ENCODE measurements at places on chromosomes 2 and 18.

DNA sequence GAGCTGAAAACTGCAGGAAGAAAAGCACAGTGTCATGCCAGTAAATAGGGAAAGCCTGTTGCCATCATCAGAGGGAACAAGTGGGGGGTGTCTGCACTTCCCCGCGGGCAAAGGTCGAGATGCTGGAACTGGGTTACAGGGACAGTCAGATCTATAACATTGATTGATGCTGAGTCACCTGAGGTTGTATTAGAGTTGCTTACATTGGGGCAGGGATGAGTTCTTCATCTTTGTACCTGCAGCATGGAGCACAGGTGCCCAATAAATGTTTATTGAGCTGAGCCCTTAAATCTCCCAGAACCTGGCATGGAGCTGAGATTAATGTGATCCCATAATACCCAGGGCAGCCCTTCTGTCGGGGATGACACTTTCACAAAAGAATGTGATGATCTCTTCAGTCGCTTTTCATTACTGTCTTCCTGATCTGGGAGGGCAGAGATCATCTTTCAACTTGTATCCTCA lies 5.9 kb upstream of the RNF152 start:
- DNase-seq: no peak

DNA sequence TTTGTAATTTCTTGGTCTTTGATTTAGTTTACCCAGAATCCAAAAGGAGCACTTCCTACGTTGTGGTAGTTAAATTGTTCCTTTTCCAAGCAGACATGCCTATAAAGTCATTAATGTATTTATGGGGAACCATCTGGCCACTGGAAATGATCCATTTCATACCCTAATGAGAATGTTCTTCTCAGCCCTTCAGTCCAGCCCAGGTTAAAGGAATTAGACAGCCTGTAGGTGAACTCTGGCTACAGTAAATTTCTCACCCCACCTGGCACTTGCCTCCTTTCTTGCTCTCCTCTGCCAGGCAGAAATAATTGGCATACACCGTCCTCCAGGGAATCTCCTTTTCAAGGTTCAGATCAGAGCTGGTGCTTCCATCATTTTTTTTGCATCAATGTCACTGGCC lies 121.1 kb downstream of the SETBP1 start:
- no peak for DNase-seq

GRCh38 chr2:157784823-157785175 lies 91.3 kb downstream of the ACVR1 start:
- no peak for DNase-seq

GRCh38 chr2:30255466-30256408 lies 24.4 kb downstream of the LBH start:
- no peak for DNase-seq

GRCh38 chr2:37753758-37754157 lies 82.3 kb upstream of the CDC42EP3 start:
- no peak for DNase-seq

DNA sequence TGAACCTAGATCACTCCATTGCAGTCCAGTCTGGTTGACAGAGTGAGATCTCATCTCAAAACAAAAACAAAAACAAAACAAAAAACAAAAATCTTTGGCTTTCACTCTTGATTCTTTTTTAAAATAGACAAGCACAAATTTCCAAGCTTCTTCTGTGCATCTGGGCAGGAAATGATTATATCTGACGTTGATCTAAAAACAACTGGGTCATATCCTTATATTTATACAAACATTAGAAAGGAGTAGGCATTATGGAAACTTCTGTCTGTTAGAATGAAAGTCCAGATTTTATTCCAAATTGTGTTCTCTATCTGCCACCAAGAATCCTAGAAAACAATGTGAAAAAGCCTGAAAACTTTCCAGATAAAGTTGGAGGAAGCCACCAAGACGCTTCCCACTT lies 26.2 kb upstream of the PMAIP1 start:
- no peak for DNase-seq

DNA sequence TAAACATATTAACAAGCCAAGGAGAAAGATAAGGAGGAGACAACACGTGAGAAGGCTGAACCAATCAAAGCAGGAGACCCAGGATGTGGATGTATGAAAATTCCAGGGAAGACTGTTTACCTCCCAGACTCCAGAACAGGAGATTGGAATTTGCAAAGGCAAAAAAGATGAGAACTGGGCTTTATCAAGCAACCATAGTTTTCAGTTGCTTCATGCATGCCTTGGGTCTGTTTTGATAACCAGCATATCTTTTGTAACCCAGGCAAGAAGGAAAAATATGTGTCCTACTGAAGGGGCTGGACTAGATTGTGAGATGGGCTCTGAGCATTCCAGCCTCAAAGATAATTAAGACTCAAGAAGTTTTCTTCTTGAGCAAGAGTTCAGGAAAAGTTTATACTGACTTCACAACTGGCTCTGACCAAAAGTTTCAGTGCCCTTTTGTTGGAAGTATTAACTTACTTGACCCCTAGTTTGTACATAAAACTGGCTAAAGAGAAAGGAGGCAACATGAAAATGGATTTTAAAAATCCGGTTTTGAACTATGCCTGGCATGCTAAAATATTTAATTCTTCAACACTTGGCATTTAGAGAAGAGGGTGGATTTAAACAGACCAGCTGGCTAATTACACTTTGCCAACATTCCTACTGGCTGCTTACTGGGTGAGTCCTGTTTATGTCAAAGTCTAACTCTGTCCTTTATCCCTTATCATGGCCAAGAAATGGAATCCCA lies 79.3 kb upstream of the CD28 start:
- peak; percentile 65 for DNase-seq

DNA sequence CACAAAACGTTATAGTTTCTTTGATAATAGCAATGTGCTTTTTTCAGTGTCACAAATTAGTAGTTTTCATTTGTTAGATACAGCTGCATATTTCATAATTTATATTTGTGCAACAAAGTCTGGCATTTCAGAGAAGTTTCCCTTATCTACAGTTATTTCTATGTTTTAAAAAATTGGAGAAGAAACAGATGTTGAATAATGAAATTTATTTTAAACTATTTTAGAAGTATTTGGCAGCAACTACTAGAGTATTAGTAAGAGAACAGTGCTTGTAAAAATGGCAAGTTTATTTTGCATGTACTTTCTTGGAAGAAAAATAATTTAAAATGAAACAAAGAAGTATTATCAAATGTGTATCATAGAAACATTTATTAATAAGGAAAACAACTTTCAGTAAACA lies 68.6 kb upstream of the COL5A2 start:
- no peak for DNase-seq

DNA sequence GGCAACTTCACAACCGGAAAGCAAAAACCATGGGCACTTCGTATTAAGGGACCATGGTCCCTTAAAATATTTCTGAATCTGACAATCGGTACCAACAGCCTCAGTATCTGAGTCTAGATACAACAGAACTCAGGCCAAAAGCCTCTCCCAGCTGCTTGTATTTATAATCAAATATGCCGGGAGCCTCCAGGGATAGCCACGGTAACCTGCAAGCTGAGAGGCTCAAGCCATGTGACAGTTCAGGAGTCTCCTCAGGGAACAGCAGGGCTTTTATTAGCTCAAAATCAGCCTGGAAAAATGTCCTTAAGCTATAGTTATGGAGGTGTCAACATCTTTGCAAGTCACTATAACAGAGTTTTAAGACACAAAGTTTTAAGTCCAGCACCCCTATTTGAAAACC lies 352.8 kb upstream of the GYPC start:
- no peak for DNase-seq

GRCh38 chr2:187989925-187990623 lies 301.6 kb upstream of the GULP1 start:
- DNase-seq: no peak

DNA sequence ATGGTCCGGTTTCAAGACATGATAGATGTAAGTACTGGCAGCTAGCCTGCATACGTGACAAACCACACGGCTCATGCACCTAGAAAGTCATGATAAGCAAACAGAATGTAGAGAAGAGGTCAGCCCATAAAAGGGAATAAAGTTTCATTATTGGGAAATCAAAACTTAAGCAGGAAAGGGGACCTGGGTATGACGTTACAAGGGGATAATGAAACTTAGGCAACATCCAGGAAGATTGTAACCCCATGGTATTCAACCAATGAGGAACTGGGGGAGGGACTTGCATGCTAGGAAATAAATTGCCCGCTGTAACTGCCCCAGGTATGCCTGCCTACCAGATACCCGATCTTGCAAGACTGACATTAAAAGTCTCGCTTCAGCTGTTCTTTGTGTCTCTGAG lies 1679.0 kb downstream of the SUCLG1 start:
- no peak for DNase-seq

- no peak for DNase-seq
These were observed 17.2 kb downstream of the SESTD1 start for GRCh38 chr2:179247318-179248023.

DNA sequence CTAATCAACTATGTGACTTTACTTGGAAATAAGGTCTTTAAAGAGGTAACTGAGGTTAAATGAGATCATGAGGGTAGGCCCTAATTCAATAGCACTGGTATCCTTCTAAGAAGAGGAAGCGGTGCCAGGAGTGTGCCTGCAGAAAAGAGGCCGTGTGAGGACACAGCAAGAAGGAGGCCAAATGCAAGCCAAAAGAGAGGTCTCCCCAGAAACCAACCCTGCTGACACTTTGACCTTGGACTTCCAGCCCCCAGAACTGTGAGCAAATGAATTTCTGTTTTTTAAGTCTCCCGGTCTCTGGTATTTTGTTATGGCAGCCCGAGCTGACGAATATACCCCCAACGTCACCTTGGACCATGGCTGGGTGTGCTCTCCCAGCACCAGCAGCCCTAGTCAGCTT lies 257.5 kb upstream of the NCKAP5 start:
- no peak for DNase-seq

DNA sequence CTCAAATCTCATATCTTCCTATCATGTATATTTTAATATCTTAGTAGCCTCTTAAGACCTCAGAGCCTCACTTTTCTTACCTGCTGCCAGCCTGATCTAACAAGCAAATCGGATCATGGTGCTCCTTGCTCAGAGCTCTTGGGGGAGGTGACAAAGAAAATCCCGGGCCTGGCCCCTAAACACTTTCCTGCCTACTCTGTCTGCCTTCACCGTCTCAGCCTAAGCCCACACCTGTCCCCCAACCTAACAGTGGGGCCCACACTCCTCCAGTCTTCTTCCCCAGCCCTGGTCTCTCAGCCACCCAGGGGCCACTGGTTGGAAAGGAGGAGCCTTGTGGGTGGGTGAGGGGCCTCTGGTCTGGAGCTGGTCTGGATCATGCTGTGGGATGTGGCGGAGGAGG lies 207.3 kb downstream of the HAUS1 start:
- DNase-seq: no peak

GRCh38 chr2:148978026-148978685 lies 60.3 kb upstream of the LYPD6B start:
- DNase-seq: no peak

DNA sequence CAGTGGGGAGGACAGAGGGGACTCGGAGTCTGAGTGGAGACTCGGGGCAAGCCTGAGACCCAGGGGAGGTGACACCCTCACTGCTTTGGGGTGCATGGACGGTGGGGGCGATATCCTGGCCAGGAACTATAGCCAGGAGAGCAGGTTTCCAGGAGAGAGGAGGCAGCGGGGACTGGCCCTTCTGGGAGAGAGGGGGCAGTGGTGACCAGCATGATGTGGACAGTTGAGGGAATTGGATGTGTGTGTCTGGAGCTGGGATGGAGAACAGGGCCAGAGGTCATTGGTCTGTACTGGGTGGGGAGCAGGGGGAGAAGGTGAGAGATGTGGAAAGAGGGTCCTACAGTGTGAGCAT lies 63.6 kb downstream of the ACKR3 start:
- DNase-seq: no peak

GRCh38 chr2:191176305-191176704 lies 25.5 kb upstream of the STAT4 start:
- no peak for DNase-seq

DNA sequence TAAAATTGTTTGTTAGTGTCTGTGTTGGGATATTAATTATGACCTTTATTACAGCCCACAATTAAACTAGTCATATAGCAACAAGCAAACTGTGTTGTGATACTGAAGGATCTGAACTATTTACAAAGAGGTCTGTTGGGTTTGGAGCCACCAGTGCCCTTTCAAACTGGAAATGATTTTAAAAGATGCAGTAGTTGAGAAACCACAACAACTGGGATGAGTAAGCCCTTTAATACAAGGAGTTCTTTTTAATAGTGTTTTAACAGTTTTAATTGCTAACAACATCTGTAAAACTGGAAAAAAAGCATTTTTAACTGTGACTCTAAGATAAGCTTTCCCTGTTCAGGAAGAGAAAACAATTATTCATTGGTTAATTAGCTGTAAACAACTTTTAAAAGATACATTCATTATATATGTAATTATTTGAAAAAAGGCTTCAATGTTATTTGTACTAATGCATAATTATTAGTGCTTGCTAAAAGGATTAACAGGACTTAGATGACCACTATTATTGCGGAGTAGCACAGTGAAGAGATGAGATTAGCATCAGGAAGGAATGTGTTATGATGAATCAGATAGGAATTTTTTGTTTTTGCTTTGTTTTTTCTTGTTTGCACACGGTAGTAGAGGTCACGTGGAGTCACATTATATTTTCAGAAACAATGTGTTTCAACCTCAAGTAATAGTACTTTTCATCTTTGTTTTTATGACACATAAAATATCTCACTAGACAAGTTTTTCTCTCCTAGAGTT lies 392.7 kb upstream of the FANCL start:
- no peak for DNase-seq

GRCh38 chr2:128663371-128664050 lies 344.8 kb upstream of the HS6ST1 start:
- no peak for DNase-seq

GRCh38 chr18:3679241-3679640 lies 229.3 kb downstream of the TGIF1 start:
- DNase-seq: no peak

- DNase-seq: no peak
These were observed 212.4 kb downstream of the ANAPC1 start for GRCh38 chr2:111671426-111672150.

- DNase-seq: no peak
These were observed 535.2 kb downstream of the METTL4 start for GRCh38 chr18:2036086-2036485.

- no peak for DNase-seq
These were observed 27.2 kb downstream of the ALPK2 start for GRCh38 chr18:58601468-58602266.

DNA sequence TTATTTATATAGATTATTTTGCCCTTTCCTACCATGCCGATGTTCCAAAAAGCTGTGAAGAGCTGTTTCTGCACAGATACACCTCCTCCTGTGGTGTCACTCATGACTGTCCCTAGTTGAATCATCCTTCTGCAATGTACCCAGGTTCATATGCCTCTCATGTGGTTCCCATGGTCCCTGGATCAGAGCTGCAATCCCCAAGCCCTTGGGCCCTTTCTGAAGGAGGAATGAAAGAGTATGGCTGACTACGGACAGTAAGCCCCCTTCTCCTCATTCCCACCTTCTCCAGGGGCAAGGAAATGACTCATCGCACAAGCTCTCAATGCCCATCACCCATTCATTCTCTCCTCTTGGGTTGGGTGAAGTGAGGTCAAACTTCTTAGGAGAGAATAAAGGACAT lies 63.9 kb upstream of the ACVR1 start:
- DNase-seq: no peak

Measured in AG08396 (cell line).